ENCODE measurements at places on chromosomes 2 and 18. TPM values are rescaled to one million over a fixed set of nuclear protein-coding genes. Genes with fewer than 3 reads are reported as not detected.

DNA sequence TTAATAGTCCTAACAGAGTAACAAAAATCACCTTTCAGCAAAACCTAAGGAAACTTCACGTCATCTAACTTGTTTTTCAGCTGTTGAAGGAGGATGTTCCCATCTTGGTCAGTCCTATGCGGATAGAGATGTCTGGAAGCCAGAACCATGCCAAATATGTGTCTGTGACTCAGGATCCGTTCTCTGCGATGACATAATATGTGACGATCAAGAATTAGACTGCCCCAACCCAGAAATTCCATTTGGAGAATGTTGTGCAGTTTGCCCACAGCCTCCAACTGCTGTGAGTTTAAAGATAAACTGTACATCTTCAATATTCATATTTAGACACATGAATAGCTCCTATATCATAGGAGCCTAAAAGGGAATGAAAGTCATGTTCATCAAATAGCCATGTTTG lies 10.5 kb downstream of the COL3A1 start:
- H3K4me3 ChIP-seq = no peak overlapping the region
- no peaks in the 10 kb centered on the region for H3K4me1 ChIP-seq
- H3K27me3 ChIP-seq = no peaks in the 10 kb centered on the region
- DNase-seq = peak; percentile 23
- no peak overlapping the region for H3K27ac ChIP-seq
- H3K36me3 ChIP-seq = no peaks in the 10 kb centered on the region

GRCh38 chr2:147575106-147575505 lies 269.7 kb upstream of the ACVR2A start:
- no peak for DNase-seq
- no peak overlapping the region for H3K27ac ChIP-seq
- H3K4me1 ChIP-seq = no peaks in the 10 kb centered on the region
- H3K4me3 ChIP-seq = no peak overlapping the region
- no peaks in the 10 kb centered on the region for H3K36me3 ChIP-seq

FKBP7 gene
- total RNA-seq = 8.4 TPM

C2orf72 gene
- not detected for total RNA-seq

ANKRD62 gene
- not detected for total RNA-seq

Measured in MCF 10A (cell line).